ENCODE measurements at places on chromosomes 13 and 19.

DNA sequence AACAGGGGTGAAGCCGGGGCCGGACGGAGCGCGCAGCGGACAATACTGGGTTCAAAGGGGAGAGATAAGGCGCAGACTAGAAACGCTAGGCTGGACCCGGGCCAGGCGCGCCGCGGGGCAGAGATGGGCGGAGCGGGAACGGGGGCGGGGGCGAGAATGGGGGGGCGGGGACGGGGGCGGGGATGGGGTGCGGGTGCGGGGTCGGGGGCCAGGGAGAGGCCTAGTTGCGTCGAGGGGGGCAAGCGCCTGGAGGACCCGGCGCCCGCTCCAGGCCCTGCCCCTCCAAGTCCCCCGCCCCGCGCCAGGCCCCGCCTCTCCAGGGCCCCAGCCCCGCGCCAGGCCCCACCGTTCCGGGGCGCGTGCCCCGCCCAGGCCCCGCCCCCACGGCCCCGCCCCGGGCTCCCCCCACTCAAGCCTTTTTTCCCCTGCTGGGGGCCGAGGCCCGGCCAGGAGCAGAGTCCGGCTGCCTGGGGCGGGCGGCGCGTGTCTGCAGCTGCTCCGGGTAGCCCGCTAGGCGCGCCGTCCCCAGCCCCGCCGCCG is at the start of gene CERS4:
TSS of gene CERS4 (plus strand) at position 449 of the 540 bp plus-strand sequence. CDS start 41,707 bp downstream, outside the sequence.
- DNase-seq = peak; percentile 42

- no peak for DNase-seq
Measured at GRCh38 chr13:105365021-105365550, 1170.4 kb downstream of the EFNB2 start.

DNA sequence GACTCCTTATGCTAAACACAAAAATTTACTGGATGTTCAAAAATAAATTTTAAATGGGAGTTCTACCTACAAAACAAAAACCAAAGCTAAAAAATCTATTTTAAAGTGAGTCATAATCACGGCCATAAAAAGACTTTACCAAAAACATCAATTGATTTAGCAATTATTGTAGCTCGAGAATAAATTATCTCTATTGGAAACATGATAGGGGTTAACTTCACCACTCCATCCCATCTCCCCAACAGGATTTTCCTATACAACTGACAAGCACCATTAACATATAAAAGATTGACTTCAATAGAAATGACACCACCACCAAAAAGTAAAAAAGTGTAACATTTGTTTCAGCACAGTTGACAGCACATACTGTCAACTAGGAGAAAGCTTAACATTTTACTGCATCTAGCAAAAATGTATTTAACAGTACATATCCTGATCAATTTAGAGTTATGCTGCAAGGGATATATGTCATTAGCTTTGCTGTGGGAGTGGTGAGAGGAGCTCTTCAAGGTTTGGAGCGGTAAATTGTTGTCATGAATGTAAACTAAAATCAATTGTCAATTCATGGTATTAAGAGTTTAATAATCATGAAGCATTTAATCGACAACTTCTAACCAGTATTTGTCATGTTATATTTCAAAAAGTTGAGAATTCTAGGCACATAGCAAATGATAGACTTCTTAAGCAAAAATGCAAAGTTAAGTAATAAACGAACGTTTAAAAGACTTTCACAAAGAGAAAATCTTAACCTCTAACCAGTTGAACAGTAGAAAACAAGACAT is 3.8 kb downstream of the UBL3 start:
- DNase-seq = no peak

DNA sequence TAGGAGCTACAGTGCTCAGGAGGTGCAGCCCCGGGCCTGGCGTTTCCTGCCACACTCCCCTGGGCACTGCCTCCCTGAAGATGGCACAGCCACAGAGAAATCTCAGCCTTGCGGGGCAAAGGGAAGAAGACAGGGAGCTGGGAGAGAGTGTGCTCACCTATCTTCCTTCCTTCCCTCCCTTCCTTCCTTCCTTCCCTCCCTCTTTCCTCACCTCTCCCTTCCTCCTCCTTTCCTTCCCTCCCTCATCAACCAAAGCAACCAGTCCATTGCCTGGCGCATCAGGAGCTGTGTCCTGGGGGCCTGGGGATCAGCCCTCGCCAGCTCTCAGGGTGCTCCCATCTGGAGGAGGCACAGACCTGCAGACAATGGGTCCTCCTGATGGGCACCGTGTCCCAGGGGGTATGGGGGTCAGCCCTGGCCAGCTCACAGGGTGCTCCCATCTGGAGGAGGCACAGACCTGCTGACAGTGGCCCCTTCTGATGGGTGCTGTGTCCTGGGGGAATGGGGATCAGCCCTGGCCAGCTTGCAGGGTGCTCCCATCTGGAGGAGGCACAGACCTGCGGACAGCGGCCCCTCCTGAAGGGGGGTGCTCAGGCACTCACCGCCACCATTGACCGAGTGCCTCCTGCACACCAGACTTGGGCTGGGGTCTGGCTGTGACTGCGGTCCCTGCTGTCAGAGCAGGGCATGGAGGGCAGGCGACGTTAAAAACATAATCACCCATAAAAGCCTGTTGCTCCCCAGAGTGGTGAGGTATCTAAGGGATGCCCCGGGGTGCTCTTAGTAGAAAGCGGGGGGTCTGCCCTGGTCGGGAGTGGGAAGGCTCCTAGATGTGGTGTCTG is 120.2 kb downstream of the URI1 start:
- DNase-seq = no peak

DNA sequence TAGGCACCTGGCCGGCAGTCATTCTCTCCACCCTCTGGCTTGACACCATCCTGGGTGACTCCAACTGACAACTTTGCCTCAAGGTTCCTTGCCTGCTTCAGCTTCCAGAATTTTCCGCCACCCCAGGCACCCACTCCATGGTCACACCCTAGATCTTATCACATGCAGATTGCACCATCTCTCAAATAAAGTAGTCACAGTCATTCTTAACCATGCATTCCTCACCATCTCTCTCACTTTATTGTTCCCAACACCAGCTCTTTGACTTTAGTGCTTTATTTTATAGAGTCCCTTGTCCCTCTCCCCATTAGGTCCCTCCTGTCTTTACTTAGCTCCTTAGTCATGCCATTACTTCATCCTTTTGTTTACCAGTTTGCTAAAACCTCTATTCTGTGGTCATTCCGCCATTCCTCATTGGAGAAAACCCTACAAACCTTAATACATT is 351.7 kb downstream of the SPRY2 start:
- DNase-seq = no peak

GRCh38 chr13:20518660-20519100 is 7.0 kb downstream of the CRYL1 start:
- no peak for DNase-seq

DNA sequence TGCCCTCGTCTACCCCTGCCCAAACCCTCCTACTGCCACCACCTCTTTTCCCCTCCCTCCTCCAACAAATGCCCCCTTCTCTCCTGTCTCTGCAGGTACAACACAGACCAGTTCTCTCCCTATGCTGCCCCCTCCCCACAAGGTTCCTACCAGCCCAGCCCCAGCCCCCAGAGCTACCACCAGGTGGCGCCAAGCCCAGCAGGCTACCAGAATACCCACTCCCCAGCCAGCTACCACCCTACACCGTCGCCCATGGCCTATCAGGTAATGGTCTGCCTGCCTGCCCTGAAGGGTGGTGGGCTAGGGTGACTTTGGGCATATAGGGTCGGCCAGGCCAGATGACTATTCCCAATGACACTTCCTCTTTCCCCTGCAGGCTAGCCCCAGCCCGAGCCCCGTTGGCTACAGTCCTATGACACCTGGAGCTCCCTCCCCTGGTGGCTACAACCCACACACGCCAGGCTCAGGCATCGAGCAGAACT is 6.5 kb upstream of the TIMM50 start:
- DNase-seq = peak; percentile 51

- no peak for DNase-seq
Measured at GRCh38 chr19:50513746-50514345, at the start of gene ASPDH. Gene ASPDH, minus strand, starts transcription at chr19:50513913. Its CDS starts 90 bp downstream, at chr19:50513823.

- DNase-seq = no peak
Measured at GRCh38 chr19:9054765-9055164, 32.1 kb upstream of the OR1M1 start.

DNA sequence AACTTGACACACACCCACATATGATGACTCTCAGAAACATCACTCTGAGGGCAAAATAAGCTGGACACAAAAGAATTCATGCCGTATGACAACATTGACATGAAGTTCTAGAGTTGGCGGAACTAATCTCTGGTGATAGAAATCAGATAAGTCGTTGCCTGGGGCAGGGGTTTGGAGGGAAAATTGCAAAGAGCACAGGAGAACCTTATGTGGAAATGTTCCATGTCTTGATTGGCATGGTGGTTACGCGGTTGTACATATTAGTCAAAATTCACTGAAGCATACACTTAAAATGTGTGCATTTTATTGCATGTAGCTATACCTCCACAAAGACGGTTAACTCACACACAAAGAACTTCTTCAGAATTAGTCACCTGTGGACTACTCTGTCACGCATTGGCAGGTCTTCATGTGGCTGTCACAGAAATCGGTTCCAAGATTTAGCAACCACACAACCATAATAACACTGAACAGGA is 137.8 kb upstream of the GJB6 start:
- no peak for DNase-seq

DNA sequence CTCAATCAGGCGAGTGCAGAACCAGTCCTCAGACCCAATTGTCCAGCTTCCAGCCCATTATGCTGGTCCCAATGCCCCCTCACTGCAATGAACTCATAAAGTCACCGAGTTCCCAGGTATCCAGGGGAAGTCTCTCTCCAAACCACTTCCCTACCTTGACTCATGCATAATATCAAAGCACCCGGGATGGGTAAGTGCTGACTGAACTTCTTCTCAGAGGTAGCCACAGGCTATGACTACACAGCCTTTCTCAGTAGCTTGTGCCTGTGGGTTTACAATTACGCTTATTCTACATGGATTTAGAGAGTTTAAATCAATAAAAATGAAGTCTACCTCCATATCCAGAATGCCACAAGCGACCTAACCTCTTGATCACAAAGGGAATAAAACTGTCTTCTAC is 1.7 kb upstream of the C13orf42 start:
- DNase-seq = no peak

GRCh38 chr13:102642475-102642874 is 45.7 kb downstream of the TPP2 start:
- no peak for DNase-seq

GRCh38 chr19:50542943-50543342 is 25.3 kb downstream of the LRRC4B start:
- DNase-seq = no peak

DNA sequence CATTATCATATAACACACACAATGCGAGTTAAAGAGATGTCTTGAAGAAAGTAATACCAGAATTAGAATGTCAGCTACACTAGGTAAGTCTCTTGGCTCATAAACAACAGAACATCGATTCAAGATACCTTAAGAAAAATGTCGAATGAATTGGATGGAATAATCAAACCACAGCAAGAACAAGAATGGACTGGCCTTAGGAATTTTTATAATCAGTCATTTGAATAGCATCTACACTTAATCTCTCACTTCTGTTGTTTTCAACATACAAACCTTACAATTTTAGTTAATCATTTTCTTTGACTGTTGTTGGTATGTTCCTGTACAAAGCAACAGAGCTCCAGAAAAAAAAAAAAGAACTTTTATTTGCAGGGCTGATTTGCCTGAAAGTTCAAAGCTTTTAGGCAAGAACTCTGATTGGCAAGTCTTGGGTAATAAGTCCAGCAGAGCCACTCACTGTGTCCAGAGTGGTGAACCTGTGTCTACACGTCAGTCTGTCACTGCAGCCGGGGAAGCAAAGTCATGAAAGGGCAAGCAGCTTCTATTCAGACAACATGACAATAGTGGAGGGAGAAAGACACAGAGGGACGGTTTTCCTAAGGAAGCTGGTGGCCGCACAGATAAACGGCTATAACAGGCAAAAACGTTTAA is 1026.1 kb upstream of the MIR17HG start:
- no peak for DNase-seq

- DNase-seq = no peak
Measured at GRCh38 chr19:57900311-57900710, 11.5 kb upstream of the ZNF814 start.

DNA sequence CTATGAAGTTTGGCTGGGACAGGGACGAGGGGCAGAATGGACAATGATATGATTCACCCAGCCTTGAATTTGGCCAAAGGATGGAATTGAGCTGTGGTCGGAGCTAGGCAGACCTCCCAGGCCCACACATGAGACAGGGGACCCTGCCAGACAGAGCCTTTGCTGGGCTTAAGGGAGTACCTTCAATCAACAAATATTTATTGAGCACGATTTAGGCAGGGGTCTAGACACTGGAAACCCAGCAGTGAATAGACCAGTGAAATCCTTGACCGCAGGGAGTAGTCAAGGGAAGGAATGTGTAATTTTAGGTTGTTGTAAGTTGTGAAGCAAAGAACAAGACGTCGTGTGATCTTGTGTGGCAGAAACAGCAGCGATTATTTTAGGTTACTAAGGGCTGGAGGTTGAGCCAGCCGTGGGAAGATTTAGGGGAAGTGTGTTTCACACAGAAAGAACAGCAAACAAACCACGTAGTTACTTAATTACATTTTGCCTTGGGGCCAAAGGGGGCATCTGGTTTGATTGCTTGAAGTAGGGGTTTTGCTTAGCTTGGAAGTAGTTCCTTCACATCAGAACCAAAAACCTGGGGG is 16.9 kb upstream of the AP1M2 start:
- DNase-seq = no peak

DNA sequence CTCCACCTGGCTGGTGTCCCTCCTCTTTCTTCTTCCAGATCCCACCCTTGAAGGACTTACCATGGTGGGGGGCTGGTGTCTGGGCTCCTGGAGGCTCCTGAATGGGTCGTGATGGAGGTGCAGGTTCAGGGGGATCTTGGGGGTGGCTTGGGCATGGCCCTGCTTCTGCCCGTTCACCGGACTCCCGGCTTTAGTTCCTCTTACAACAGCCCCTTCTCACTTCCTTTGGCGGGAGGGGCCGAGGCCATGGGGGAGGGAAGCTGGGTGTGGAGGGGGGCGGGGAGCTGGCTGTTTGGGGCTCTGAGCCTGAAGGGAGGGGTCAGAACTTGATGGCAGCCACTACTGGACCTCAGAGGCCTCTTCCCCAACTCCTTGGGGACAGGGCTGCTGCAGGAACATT is at the start of gene MYO1F:
TSS of gene MYO1F (minus strand) at position 196 of the 400 bp plus-strand sequence. CDS start at position 63, 133 bp downstream.
- DNase-seq = no peak

- no peak for DNase-seq
Measured at GRCh38 chr19:29323021-29323430, 110.1 kb upstream of the UQCRFS1 start.

- no peak for DNase-seq
Measured at GRCh38 chr19:11598103-11598483, 810 bp downstream of the ZNF627 start.
